ENCODE measurements at places on chromosomes 3 and 15.

DNA sequence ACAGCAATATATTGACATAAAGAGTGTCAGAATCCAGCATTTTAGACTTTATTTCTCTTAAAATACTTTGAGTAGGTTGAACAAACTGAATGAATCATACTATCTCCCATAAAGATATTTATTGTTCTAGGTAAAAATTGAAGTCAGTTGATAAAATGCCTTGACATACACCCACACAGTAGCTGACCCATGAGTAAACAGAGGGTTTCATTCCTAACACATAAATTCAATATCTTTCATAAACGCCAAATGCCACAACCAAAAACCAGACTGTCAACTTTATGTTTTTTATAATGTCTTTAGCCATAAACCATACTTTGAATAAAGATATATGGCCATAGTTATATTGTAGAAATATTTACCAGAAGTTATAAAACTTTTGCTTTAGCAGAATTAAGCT lies 742.4 kb downstream of the NAALADL2 start:
- DNase-seq: no peak

- no peak for DNase-seq
Observed at GRCh38 chr15:46682969-46683791, 1034.1 kb upstream of the SEMA6D start.

DNA sequence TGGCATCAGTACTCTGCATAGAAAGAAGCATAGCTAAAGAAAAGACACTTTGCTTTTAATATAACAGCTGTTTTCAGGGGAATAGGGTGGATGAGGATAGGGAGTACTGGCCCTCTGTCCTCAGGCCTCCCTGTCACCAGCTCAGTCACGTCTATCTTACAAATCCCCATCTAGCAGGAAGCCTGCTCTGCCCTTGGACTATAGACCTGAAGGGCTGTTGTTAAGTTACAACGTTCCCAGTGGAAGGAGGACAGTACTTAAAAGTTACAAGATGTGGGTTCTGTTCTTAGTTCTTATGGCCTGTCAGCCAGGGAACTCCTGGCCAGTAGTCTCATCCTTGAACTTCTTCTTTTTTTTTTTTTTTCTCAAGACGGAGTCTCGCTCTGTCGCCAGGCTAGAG lies 70.5 kb downstream of the RPL39L start:
- DNase-seq: no peak

DNA sequence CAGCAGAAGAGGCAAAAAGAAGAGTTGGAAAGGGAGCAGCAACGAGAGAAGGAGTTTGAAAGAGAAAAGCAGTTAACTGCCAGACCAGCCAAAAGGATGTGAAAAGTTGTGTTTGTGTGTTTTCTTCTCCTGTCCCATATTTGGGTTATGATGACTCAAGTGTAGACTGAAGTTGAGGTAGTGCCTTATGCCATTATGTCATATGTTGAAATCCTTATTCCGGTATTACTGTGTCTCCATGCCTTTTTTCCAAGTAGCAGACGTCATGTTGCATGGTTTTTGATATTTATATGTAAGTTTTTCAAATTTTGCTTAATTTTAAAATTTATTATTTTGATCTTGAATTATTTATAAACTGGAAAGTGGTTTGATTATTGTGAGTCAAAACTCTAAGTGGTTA lies 19.2 kb downstream of the BLOC1S6 start:
- no peak for DNase-seq

DNA sequence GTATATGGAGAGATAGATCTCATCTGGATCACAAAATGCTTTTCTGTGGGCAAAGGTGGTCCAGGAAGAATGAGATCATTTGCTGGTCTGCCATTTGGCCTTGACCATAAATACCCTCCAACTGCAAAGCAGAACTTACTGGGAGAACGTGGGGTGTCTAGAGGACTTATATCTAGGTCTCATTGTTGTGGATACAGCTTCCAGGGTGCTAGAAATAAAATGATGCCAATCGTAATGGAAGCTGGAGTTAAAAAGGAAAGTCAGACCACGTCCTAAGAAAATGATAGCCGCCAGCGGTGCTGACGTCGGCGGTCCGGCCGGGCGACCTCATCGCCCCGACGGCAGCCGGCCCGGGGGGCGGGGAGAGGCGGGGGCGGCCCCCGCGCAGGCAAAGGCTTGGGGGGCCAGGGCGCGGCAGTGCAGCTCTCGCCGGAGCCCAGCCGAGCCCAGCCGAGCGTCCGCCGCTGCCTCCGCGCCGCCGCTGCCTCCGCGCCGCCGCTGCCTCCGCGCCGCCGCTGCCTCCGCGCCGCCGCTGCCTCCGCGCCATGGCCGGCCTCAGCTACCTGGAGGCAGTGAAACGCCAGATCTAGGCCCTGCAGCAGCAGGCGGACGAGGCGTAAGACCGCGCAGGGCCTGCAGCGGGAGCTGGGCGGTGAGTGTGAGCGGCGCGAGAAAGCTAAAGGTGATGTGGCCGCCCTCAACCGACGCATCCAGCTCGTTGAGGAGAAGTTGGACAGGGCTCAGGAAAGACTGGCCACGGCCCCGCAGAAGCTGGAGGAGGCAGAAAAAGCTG lies 89.5 kb downstream of the EOMES start:
- peak; percentile 46 for DNase-seq

- no peak for DNase-seq
Observed at GRCh38 chr3:197353867-197354567, 55.6 kb upstream of the DLG1 start.

GRCh38 chr3:194562986-194563385 lies 70.2 kb downstream of the TMEM44 start:
- DNase-seq: no peak

- no peak for DNase-seq
Observed at GRCh38 chr3:130323503-130323902, 22.0 kb upstream of the COL6A5 start.

DNA sequence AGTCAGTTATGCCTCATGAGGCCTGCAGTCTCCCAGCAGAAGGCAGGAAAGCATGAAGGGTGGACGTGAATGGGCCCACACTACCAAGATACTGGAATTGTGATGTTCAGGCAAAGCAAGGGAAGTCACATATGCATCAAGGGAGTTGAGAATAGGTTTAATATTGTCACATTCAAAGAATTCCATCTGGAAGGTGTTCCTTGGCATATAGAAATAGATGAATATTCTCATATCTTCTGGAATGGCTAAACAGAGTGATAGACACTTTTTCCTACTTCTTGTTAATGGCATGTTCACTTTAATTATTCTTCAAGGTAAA lies 103.7 kb downstream of the CMSS1 start:
- no peak for DNase-seq

- no peak for DNase-seq
Observed at GRCh38 chr3:188284455-188285212, 130.7 kb downstream of the LPP start.

- DNase-seq: no peak
Observed at GRCh38 chr15:65421360-65422215, 1.2 kb downstream of the IGDCC4 start.

- no peak for DNase-seq
Observed at GRCh38 chr15:64938192-64938591, 26.5 kb downstream of the ANKDD1A start.

GRCh38 chr3:41190509-41191284 lies 8.6 kb upstream of the CTNNB1 start:
- DNase-seq: no peak

DNA sequence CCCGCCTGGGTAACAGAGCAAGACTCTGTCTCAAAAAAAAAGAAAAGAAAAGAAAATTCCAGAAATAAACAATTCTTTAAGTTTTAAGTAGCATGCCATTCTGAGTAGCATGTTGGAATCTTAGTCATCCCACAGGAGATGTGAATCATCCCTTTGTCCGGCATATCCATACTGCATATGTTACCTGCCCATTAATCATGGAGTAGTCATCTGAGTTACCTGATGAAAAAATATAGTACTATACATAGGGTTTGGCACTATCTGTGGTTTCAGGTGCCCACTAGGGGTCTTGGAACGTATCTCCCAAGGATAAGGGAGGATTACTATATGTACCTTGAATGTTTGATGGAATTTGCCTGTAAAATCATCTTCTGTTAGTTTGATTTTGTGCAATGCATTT lies 6.3 kb upstream of the CCR4 start:
- no peak for DNase-seq
